MM.1S (cell line): ENCODE measurements at places on chromosomes 13 and 19.
A peak's percentile ranks its signal among the peaks of the same experiment; 100 is the strongest.

GRCh38 chr13:43785650-43786471 is 911 bp downstream of the ENOX1 start:
- H3K4me3 ChIP-seq, result peak overlapping the region; percentile 61
- H3K27me3 ChIP-seq, result no peaks in the 10 kb centered on the region
- peak; percentile 18 for DNase-seq
- H3K36me3 ChIP-seq, result no peaks in the 10 kb centered on the region
- H3K27ac ChIP-seq, result no peak overlapping the region

GRCh38 chr13:77832339-77833100 is 86.1 kb downstream of the EDNRB start:
- no peaks in the 10 kb centered on the region for H3K4me1 ChIP-seq
- no peak for DNase-seq
- no peak overlapping the region for H3K4me3 ChIP-seq
- no peaks in the 10 kb centered on the region for H3K27me3 ChIP-seq
- no peaks in the 10 kb centered on the region for H3K36me3 ChIP-seq

- peak overlapping the region; percentile 6; the same call in 1 of the 2 replicates for H3K27ac ChIP-seq
- peaks cover 9% of the 10 kb centered on the region; the same call in 1 of the 2 replicates for H3K27me3 ChIP-seq
- H3K4me1 ChIP-seq, result peaks cover 9% of the 10 kb centered on the region
- no peak for DNase-seq
These were observed 7.9 kb upstream of the C3 start for GRCh38 chr19:6728346-6728745.

- peak; percentile 9 for DNase-seq
- H3K27me3 ChIP-seq, result 0 out of 2 replicates have a peak, but pooled peaks cover 4% of the 10 kb centered on the region
- H3K36me3 ChIP-seq, result no peaks in the 10 kb centered on the region
These were observed 720 bp downstream of the FARP1 start for GRCh38 chr13:98143601-98144026.

DNA sequence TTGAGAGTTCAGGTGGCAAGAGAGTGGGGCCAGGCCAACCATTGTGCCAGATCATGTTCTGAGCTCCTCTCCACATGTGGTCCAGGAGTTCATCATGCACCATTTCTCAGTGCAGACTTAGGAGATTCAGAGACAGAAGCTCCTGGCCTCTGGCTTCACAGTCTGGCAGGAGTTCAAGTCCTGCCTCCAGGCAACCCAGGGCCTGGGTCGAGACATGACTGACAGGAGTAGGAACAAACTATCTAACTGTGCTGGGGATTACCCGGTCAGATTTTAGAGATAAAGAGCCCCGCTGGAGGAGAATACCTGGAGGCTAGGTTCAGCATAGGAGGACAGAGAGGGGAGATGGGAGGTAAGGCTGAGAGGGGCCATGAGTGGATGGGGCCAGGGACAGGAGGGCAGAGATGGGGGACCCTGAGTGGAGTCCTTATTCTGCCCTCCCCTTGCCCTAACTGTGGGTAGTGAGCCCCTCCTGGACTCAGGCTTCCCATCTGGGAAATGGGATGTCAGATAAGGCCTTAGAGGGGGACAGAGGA is 906 bp upstream of the CYP4F11 start:
- H3K27ac ChIP-seq, result no peak overlapping the region
- no peaks in the 10 kb centered on the region for H3K36me3 ChIP-seq
- H3K27me3 ChIP-seq, result peaks cover 49% of the 10 kb centered on the region
- no peak for DNase-seq

- no peak overlapping the region for H3K4me3 ChIP-seq
- no peak overlapping the region for H3K27ac ChIP-seq
- no peaks in the 10 kb centered on the region for H3K36me3 ChIP-seq
- no peaks in the 10 kb centered on the region for H3K4me1 ChIP-seq
These were observed 12.3 kb upstream of the MCF2L start for GRCh38 chr13:112956571-112957294.

GRCh38 chr19:42433503-42434260 is 6.5 kb upstream of the LIPE start:
- DNase-seq, result peak; percentile 68
- no peak overlapping the region for H3K27ac ChIP-seq
- H3K36me3 ChIP-seq, result no peaks in the 10 kb centered on the region
- no peaks in the 10 kb centered on the region for H3K27me3 ChIP-seq

DNA sequence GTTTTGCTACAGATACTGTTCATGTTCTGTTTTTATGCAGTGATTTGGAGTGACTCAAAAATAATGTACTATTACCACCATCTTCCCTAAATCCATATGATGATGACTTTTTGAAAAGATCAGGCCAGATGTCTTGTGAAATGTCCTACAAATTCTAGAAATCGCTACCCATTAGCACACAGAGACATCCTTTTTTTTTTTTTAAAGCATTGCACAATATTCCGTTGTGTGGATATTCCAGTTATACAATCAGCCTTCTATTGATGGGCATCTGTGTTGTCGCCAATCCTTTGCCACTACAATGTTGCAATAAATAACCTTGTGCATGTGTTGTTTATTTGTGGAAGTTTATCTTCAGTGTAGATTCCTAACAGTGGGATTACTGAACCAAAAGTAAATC is 24.5 kb downstream of the ZDHHC20 start:
- 0 out of 2 replicates have a peak, but pooled peaks cover 6% of the 10 kb centered on the region for H3K4me1 ChIP-seq
- DNase-seq, result no peak
- H3K4me3 ChIP-seq, result no peak overlapping the region
- H3K27me3 ChIP-seq, result no peaks in the 10 kb centered on the region
- no peaks in the 10 kb centered on the region for H3K36me3 ChIP-seq
- H3K27ac ChIP-seq, result no peak overlapping the region

DNA sequence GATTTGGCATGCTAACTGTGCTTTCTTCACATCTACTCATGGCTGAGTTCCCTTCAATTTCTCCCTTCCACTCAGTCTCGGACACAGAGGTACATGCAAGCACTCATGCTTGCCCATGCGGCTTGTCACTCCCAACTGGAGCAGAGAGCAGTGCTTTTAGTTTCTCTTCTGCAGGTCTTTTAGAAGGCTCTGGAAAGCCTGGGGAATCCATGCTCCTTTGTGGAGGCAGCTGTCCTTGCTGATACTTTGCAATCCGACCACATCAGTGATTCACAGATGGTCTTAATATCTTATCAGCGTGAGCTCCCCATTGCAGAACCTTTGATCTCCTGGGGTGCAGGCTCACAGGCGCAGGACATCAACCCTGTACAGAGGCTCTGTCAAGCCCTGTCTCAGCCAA is 203.9 kb downstream of the COL4A1 start:
- no peak overlapping the region for H3K4me3 ChIP-seq
- H3K27ac ChIP-seq, result no peak overlapping the region
- DNase-seq, result no peak
- no peaks in the 10 kb centered on the region for H3K27me3 ChIP-seq
- H3K36me3 ChIP-seq, result no peaks in the 10 kb centered on the region

DNA sequence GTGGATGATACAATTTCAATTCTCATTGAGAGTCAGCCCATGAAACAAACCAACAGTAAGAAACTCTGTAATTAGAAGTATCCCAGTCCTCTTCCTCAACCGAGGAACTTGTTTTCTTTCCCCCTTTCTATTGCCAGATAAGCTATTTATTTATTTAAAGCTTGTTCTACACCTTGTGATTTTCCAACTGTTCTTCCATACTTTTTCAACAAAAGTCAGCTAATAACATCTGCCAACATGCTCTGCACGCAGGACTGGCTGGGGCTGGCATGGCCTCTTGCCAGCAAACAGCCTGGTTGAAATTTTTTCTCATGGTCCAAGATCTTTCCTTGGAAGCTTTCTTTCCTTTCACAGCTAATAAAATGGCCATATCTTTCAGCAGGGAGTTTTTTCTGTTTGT is 2.9 kb upstream of the IRS2 start:
- no peak overlapping the region for H3K4me3 ChIP-seq
- H3K27me3 ChIP-seq, result no peaks in the 10 kb centered on the region
- H3K36me3 ChIP-seq, result no peaks in the 10 kb centered on the region
- H3K27ac ChIP-seq, result peak overlapping the region; percentile 95
- peaks cover 27% of the 10 kb centered on the region for H3K4me1 ChIP-seq
- no peak for DNase-seq

GRCh38 chr19:7831452-7831851 is 1.4 kb downstream of the EVI5L start:
- H3K27me3 ChIP-seq, result peaks cover 24% of the 10 kb centered on the region
- H3K4me3 ChIP-seq, result no peak overlapping the region
- no peaks in the 10 kb centered on the region for H3K36me3 ChIP-seq
- no peak for DNase-seq

GRCh38 chr13:77507931-77508776 is 27.4 kb upstream of the SCEL start:
- H3K4me1 ChIP-seq, result no peaks in the 10 kb centered on the region
- no peak for DNase-seq
- H3K27ac ChIP-seq, result no peak overlapping the region
- H3K4me3 ChIP-seq, result no peak overlapping the region
- H3K27me3 ChIP-seq, result no peaks in the 10 kb centered on the region

DNA sequence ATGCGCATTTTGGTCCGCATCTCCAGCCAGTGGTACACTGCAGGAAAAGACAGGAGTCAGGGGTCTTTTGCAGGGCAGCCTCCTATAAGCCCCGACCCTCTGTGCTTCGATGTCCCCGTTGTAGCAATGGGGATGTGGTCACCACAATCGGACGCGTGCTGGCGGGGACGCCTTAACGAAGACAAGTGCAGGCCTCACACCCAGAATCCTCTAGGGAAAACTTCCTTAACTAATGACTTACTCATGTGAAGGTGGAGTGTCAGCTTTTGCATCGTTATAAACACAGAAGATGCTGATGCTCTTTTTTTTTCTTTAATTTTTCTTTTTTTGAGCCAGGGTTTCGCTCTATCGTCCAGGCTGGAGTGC is 22.1 kb downstream of the VASP start:
- H3K4me1 ChIP-seq, result no peaks in the 10 kb centered on the region
- no peak for DNase-seq
- H3K27ac ChIP-seq, result no peak overlapping the region
- no peaks in the 10 kb centered on the region for H3K27me3 ChIP-seq
- H3K4me3 ChIP-seq, result no peak overlapping the region
- H3K36me3 ChIP-seq, result no peaks in the 10 kb centered on the region; the same call in 1 of the 2 replicates

GRCh38 chr19:54389553-54389952 is 24.8 kb upstream of the LAIR1 start:
- no peaks in the 10 kb centered on the region for H3K36me3 ChIP-seq
- H3K27ac ChIP-seq, result no peak overlapping the region; the same call in 1 of the 2 replicates
- peaks cover 27% of the 10 kb centered on the region for H3K27me3 ChIP-seq
- peaks cover 14% of the 10 kb centered on the region for H3K4me1 ChIP-seq

GRCh38 chr13:36493046-36493445 is 60.8 kb downstream of the CCNA1 start:
- no peaks in the 10 kb centered on the region for H3K27me3 ChIP-seq
- no peaks in the 10 kb centered on the region for H3K4me1 ChIP-seq
- H3K4me3 ChIP-seq, result no peak overlapping the region

DNA sequence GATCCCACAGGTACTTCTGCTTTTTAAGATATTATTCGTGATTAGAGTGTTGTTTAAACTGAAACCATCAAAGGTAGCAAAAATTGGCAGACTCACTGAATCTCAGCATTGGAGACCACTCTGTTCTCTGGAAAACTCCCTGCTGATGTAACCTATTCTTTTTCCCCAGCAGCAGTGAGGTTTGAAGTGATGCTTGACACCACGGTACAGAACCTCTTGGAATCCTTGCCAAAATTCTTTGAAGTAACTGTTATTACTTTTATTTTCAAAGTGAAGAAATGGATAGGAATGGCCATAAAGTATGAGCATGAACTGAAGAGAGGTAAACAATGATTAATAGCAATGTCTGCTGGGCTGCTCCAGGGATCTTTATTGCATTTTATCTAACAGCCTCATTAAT is 66.4 kb upstream of the KL start:
- no peaks in the 10 kb centered on the region for H3K27me3 ChIP-seq
- no peak overlapping the region for H3K27ac ChIP-seq
- DNase-seq, result no peak
- H3K4me1 ChIP-seq, result no peaks in the 10 kb centered on the region
- H3K36me3 ChIP-seq, result no peaks in the 10 kb centered on the region
- H3K4me3 ChIP-seq, result no peak overlapping the region

GRCh38 chr13:50422181-50423148 is 407.2 kb downstream of the KCNRG start:
- no peak overlapping the region for H3K27ac ChIP-seq
- H3K4me3 ChIP-seq, result no peak overlapping the region
- no peak for DNase-seq
- peaks cover 21% of the 10 kb centered on the region for H3K4me1 ChIP-seq
- no peaks in the 10 kb centered on the region for H3K36me3 ChIP-seq

GRCh38 chr13:77456271-77456670 is 79.2 kb upstream of the SCEL start:
- no peak for DNase-seq
- no peak overlapping the region for H3K27ac ChIP-seq
- H3K27me3 ChIP-seq, result no peaks in the 10 kb centered on the region
- no peaks in the 10 kb centered on the region for H3K36me3 ChIP-seq
- no peaks in the 10 kb centered on the region for H3K4me1 ChIP-seq

DNA sequence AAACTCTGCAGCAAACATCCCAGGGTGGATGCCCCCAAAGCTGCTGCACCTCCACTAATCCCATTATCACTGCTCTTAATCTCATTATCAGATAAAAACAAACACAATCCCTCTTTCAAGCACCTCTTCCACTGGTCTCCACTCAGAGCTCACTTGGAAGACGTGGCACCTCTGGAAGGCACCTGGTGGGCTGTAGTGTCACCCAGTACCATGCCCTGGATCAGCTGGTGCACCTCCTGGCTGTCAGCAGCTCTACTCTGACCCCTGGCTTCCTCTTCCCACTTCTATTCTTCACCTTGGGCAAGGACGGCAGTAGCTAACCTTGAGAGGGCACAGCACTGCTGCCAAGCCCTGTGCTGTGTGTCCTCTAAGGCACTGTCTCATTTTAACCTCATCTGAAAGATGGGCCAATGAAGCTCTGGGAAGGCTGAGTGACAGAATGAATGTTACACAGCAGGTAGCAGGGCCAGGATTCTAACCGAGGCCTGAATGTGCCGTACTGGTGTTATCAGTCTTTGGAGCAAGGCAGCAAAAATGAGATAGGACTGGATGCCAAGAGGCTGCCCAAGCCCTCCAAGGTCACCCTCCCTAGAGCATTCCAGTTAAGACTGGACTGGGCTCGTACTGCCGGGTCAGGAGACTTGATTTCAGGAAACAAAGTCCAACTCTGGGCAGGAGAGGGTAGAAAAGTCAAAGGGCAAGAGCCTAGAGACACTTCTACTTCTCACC is 7.4 kb downstream of the BRD4 start:
- H3K27me3 ChIP-seq, result no peaks in the 10 kb centered on the region
- H3K27ac ChIP-seq, result no peak overlapping the region
- H3K4me3 ChIP-seq, result no peak overlapping the region
- H3K36me3 ChIP-seq, result no peaks in the 10 kb centered on the region

GRCh38 chr19:16586991-16587832 is 15.0 kb upstream of the SLC35E1 start:
- peaks cover 71% of the 10 kb centered on the region for H3K4me1 ChIP-seq
- peak overlapping the region; percentile 89 for H3K4me3 ChIP-seq
- H3K27me3 ChIP-seq, result no peaks in the 10 kb centered on the region
- H3K36me3 ChIP-seq, result no peaks in the 10 kb centered on the region
- DNase-seq, result peak; percentile 62

- peaks cover 57% of the 10 kb centered on the region for H3K27me3 ChIP-seq
- no peak for DNase-seq
- no peaks in the 10 kb centered on the region for H3K36me3 ChIP-seq
- H3K4me1 ChIP-seq, result no peaks in the 10 kb centered on the region
- no peak overlapping the region for H3K4me3 ChIP-seq
- H3K27ac ChIP-seq, result no peak overlapping the region
These were observed 1.0 kb downstream of the GRIK5 start for GRCh38 chr19:42068756-42069571.
